ENCODE measurements at places on chromosomes 2 and 18.
A peak's percentile ranks its signal among the peaks of the same experiment; 100 is the strongest.

- no peak for DNase-seq
These were observed 158.8 kb downstream of the L3MBTL4 start for GRCh38 chr18:6255886-6256285.

DNA sequence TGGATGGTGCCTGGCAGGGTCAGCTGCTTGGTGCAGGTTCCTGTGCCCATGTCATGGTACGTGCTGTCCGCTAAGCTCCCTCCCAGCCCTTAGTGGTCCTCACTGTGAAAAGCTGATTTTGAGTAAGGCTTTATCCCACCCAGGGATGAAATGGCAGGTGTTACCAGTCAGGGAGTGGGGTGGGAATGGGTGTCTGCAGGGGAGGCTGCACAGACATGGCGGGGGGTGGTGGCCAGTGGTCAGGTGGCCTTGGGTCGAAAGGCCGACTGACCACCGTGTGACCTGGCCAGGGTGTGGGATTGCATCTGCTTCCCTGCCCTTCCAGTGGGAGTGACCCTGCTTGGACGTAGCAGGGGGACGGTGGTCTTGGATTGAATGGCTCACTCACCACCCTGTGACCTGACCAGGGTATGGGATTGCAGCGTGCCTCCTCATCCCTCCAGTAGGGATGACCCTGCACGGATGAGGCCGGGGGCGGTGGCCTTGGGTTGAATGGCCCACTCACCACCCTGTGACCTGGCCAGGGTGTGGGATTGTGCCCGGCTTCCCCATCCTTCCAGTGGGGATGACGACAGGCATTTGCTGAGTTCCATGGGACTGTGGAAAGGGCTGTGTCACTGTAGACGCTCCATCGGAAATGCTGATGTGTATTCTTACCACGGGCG is 29.8 kb downstream of the AGAP1 start:
- DNase-seq, result no peak

- DNase-seq, result no peak
These were observed 11.8 kb downstream of the PRLH start for GRCh38 chr2:237577956-237578870.

- no peak for DNase-seq
These were observed 151.8 kb downstream of the MBP start for GRCh38 chr18:76980663-76981395.

GRCh38 chr18:46167971-46168370 is 63.8 kb downstream of the HAUS1 start:
- no peak for DNase-seq

GRCh38 chr2:41966431-41966893 is 81.4 kb upstream of the PKDCC start:
- peak; percentile 64 for DNase-seq

DNA sequence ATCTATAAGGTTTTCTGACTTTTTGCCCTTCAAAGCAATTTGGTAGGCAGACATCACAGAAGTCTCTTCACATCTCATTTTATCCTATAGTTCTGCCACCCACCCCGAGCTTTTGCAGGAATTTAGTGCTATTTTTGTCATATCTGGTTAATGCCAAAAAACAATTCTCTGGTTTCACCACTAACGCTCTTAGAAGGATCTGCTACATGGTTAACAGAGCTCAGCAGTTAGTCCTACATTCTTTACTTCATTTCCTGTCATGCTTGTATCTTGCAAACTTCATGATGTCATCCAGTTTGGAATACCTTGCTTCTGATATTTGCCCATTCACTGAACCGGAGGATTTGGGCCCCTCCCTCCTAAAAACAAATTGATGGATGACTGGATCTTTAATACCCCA is 116.8 kb upstream of the SERPINE2 start:
- DNase-seq, result no peak

DNA sequence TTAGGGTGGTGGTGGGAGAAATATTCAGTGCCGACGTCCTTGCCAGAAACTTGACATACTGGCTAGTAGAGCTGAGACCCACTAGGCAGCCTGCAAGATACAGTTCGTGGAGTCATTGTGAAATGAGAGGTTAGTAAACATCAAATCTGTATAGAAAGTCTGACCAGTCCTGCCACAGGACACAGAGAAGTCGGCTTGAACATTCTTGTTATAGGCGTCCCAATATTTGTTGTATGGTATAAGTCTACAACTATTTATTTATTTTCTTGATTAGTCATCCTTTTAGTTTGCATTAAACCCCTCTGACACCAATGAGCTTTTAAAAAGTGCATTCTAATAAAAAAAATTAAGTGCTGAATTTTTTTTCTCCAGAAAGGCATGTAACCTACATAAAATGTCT is 265.4 kb downstream of the STK39 start:
- no peak for DNase-seq

DNA sequence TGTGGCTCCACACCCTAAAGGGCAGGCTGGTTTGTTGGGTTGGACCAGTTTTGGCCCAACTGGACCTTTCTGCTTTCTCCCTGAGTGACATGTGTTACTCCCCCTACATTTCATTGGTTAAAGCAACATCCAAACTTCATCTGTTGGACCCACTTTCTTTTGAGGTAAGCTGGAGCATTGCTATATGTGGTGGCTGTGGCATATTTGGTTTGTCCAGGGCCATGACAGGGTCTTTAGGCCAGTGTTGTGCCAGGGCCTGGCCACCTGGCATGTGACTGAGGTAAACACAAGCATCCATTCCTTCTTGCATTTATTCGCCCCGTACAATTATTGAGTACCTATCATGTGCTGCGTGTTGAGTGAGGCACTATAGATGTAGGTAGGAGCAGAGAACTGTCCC is 36.8 kb upstream of the MARCO start:
- no peak for DNase-seq

DNA sequence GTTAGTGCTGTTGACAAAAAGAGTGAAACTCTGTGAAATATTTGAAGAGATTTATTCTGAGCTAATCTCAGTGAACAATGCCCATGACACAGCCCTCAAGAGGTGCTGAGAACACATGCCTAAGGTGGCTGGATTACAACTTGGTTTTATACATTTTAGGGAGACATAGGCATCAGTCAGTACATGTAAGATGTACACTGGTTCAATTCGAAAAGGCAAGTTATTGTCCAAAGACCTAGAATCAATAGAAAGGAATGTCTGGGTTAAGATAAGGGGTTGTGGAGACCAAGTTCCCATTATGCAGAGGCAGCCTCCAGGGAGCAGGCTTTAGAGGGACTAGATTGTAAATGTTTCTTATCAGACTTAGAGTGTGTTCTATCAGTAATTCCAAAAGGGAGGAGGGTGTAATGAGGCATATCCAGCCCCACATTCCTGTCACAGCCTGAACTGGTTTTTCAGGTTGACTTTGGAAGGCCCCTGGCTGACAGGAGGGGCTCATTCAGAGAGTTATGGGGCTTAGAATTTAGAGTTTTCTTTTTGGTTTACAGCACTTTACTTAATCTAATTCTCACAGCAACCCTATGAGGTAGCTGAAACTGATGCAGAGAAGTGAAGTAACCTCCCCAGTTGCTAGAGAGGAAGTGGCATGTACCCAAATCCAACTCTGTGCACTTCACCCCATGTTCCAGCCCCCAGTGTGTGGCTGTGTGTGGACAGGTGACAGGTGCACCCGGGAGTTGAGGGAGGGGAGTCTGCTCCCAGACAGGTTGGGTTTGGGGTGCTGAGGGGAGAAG is 28.3 kb upstream of the ASAP2 start:
- no peak for DNase-seq

- DNase-seq, result no peak
These were observed 1.9 kb upstream of the SOX11 start for GRCh38 chr2:5690286-5690685.

DNA sequence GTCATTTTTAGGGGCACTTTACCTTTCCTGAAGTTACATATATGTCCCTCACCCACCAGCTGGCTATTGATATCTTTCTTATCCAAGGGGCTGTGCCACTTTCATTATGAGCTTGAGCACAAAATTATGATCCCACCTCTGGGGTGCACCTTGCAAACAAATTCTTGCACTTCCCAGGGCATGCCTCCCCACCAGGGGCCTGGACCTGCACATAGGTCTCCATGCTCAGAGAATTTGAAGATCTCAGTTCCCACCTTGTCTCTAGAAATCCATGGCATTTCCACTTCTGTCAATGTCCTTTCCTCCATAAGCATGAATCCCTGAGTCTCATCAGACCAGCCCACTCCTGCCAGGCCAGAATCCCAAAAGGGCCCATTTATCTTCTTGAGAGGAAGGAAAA is 449.1 kb upstream of the REG3G start:
- no peak for DNase-seq

DNA sequence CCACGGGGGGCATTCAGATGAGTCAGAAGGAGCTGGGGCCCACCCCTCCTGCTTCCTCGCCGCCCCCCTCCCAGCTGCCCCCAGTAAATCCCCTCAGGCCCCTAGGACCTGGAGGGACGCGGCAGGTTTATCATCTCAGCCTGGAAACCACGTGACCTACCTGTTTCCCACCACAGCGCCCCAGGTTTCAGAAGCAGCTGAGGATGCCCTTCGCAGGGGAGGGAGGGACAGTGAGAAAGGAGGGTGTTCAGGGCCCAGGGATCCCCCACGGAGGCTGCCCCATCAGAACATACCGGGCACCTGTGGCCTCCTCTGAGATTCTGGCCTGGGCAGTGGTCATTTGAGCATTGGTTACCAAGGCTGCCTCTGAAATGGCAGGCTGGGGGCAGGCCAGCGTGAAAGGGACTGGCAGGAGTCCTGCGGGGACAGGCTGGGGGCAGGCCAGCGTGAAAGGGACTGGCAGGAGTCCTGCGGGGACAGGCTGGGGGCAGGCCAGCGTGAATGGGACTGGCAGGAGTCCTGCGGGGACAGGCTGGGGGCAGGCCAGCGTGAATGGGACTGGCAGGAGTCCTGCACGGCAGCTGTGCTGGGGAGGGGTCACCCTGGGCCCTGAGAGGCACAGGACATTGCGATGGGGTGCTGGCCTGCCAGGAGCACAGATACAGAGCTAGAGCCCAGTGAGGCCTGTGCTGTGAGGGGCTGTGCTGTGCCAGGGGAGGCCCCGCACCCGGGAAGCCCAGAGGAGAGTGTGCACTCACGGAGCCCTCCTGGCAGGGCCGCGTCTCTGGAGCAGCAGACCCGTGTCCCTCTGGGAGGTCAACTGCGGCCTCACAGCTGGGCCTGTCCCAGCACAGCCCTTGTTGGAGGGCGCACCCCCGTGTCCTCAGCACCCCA is 1.6 kb downstream of the NEU4 start:
- DNase-seq, result no peak

DNA sequence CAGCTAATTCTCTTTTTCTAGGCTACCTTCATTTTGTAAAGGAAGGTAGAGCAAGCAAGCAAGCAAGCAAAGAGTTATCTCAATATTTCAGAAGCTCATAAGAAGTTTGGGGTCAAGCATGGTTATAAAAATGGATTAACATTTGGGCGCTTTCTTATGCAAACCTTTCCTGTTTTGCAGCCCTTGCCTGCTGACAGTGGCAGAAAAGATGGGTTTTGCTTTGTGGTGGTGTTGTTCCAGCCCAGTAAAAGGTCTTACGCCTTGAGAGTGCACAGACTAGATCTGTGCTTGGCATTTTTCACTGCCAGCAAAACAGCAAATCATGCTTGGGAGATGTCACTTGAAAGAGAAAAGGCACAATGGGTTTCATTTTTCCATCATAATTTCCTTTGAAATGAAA is 1320.6 kb upstream of the CELF4 start:
- no peak for DNase-seq

- no peak for DNase-seq
These were observed 713.9 kb upstream of the CDH2 start for GRCh38 chr18:28890791-28891190.

GRCh38 chr2:217645896-217646295 is 356.9 kb downstream of the TNS1 start:
- no peak for DNase-seq

GRCh38 chr18:59695551-59695950 is 1.7 kb downstream of the CCBE1 start:
- DNase-seq, result no peak

- DNase-seq, result no peak
These were observed 219.2 kb downstream of the MC4R start for GRCh38 chr18:60153376-60153775.

DNA sequence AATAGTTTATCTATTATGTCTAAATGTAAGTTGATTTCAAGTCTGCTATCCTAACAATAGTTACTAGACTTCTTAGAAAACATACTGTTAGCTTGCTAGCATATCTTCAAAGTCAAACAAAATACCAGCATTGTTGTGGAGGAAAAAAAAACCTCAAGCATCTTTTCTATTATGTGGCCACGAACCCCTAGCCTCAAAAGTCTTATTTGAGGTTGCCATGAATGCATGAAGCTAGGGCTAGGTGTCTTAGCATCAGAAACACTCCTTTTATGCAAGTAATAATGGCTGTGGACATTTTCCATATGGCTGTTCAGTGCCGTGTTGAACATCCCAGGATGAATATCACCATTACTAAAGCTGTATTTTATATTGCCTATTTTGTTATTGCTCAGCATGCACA is 86.6 kb upstream of the OTX1 start:
- no peak for DNase-seq

- DNase-seq, result no peak
These were observed 742 bp downstream of the PXDN start for GRCh38 chr2:1743396-1744150.

DNA sequence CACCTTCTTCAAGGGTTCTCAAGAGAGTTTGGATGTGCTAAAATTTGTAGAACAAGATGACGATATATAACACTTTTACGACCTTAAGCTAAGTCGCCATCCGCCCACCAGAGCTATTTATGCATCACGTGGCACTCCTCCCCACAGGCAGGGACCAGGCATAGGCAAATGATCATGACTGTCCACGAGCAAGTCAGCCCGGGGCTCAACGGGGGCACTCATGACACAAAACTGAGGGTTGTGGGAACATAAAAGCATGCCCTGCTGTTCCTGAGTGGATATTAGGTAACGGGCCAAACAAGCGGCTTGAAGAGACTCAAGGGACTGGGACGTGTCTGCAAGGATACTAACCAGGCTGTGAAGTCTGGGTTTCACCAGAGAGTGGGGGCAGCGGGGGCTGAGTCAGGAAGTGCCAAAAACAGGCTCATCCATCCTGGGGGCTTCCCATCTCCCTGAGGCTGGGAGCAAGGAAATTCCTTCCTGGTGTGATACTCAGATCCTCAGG is 58.1 kb downstream of the FAM178B start:
- no peak for DNase-seq

- no peak for DNase-seq
These were observed 66.8 kb upstream of the ATG16L1 start for GRCh38 chr2:233184669-233185068.

DNA sequence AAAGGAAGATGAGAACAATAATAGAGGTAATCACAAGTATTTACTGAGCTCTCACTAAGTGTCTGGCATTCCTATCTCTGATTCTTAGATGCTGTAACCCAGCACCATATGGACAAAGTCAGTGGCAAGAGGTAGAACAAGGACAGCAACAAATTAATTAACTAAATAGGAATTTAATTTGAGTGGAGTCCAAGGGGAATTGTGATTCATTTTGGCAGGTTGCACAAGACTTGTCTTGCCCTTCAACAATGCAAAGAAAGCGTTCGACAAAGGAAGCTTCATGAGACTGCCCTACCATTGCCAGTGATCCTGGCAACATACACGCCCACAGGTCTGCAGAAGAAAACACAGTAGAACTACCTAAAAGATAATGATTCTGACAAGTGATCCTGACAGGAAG is 221.6 kb downstream of the RBM43 start:
- DNase-seq, result peak; percentile 37

All from AG09319 (cell line).